Pulmonary artery endothelial cell (primary cell): ENCODE measurements at places on chromosomes 5 and 9. TPM values are rescaled to one million over a fixed set of nuclear protein-coding genes. Genes with fewer than 3 reads are reported as not detected.

C1QTNF2 gene
- total RNA-seq, result 0.07 and 0.11 TPM in 2 replicates

SLC22A4 gene
- total RNA-seq, result 4.4 and 6.7 TPM in 2 replicates

SLC6A7 gene
- total RNA-seq, result not detected in 2 replicates

MELK gene
- 28.6 and 49.0 TPM in 2 replicates for total RNA-seq

EFNA5 gene
- 15.0 and 16.7 TPM in 2 replicates for total RNA-seq
